Skin of body (tissue), 3 donors: ENCODE measurements at places on chromosomes 3 and 15. TPM values are rescaled to one million over a fixed set of nuclear protein-coding genes. Genes with fewer than 3 reads are reported as not detected.
A peak's percentile ranks its signal among the peaks of the same experiment; 100 is the strongest.

GRCh38 chr15:60006873-60007272 is 2.8 kb downstream of the FOXB1 start:
- DNase-seq = no peak

DNA sequence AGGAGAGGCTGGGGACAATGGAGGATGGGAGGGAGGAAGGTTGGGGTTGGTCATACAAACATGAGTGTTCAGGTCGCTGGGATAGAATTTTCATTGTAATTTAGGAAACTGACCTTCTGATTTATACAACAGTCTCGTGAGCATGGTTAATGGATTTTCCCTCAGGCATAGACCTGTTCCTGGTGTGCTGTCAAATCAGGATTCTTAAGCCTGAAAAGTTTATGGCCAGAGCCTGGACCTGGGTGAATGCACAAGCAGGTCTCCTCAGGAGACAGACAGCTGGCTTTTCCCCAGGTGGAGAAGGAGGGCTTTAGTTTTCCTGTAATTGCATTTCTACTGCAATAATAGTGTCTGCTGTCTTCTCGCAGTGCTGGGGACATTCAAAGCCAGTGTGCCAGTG is 338.0 kb downstream of the SHQ1 start:
- DNase-seq = no peak

- no peak for DNase-seq
These were observed 12.3 kb upstream of the GFM1 start for GRCh38 chr3:158631981-158632380.

- no peak for DNase-seq
These were observed 81.4 kb upstream of the CRBN start for GRCh38 chr3:3260870-3261269.

- no peak for DNase-seq
These were observed 1.2 kb upstream of the SPICE1 start for GRCh38 chr3:113516115-113516505.

DNA sequence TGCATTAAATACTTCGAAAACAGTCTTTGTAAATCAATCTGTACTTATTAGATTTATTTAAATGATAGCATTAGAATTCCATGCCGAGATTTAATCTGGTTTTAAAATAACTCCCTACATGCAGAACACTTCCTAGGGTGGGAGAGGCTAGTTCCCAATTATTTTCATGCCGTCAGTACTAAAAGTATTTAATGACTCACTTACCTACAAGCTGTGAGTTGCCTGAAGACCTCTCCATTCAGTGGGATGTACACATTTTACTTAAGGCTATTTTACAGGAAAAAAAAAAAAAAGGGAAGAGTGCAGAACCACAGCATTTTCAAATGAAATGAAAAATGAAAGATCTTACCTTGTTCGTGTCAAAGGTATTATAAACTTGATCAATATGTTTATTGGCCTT is 469 bp downstream of the GUCA1C start:
- no peak for DNase-seq

DNA sequence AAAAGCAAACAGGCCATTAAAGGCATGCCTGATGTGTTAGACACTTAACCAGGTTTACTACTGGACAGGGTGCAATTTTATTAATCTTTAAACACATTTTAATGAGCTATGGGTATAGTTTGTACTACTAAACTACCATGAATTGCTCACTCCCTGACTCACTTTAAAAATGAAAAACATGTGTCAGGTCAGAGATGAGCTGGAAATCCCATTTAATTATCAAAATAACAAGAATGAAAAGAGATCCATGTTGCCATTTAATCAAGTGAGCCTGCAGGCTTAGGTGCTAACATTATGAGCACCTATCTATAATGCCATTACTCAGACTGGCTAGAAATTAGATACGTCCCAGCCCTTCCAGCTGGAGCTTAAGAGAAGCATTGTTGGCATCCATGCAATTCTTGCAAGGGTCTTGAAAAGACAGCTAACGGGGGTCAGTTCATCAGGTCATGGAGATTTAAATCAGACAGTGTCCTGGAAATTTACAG is 224.4 kb downstream of the THRB start:
- no peak for DNase-seq

DNA sequence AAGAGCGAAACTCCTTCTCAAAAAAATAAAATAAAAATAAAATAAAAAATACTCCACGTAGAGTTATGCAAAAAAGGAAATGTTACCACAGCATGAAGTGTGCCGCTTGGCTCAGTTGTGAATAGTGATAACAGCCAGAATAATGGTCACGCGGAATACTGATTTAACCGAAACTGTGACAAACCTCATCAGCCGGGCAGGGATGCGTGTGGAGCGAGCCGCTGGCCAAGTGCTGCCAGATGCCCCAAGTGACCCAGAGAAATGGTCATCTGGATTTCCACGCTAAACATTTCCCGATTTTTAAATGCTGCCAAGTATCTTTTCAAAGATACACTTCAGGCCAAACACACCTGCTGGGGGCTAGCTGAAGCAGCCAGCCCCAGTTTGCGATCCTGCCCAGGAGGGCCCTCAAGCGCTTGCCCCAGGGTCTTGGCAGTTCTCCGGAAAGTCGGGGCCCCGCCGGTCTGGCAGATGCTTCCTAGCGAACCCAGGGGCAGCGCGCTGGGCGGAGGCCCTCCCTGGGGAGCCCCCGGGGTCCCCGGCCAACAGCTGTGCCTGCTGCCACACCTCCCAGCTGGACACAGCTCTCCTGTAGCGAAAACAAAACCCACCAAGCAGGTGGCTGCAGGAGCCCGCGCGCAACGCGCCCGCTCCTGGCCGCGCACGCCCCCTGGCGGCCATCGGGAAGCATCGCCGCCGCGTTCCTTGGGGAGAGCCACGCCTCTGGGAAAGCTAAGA is 35.1 kb downstream of the CMTM6 start:
- peak; percentile 30 for DNase-seq

SLC12A1 gene
- not detected for total RNA-seq

CYP1A2 gene
- total RNA-seq = 0.10 TPM

BCL2A1 gene
- total RNA-seq = 8.2 TPM

CTXN2 gene
- total RNA-seq = not detected

GOLGA8O gene
- total RNA-seq = 0.39 TPM
